ENCODE measurements at places on chromosomes 6 and 20.

DNA sequence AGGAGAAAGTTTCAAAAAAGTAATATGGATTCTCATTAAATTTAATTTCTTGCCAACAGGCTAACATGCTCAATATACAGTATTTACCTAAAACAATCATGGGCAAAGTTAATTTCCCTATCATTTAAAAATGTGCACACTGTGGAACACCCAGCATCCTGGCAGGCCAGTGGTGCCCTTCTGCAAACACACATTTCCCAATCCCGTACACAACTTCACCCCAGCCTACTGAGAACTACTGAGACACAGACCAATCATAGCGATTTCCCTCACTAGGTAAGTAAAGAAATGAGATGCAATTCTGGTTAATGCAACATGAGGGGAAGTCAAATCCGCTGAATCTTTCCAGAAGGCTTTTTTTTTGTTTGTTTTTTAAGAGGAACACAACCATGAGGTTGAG lies 7.6 kb downstream of the USP45 start:
- DNase-seq = no peak

- peak; percentile 46 for DNase-seq
Measured at GRCh38 chr20:50496773-50497385, 13.3 kb upstream of the PTPN1 start.

GRCh38 chr6:159456349-159456748 lies 236.7 kb downstream of the SOD2 start:
- no peak for DNase-seq

DNA sequence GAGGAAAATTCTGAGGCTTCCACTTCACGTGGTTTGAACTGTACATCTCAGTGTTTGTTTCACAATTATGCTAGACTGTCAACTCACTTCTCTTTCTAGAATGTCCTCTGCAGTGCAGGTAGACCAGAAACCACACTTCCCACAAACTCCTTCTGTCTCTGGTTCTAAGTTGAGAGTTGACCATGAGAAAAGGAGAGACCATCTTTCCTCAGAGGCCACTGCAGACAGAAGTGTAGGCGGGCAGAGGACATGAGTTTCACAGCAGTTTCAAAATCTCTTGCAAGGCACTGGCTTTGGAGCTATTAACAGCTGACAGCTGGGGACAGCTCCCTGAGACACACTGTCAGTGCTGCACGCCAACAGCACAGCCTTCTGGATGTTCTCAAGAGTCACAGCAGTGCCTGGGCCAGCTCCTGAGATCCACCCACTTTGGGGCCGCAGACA lies 55.4 kb upstream of the MOXD1 start:
- no peak for DNase-seq

DNA sequence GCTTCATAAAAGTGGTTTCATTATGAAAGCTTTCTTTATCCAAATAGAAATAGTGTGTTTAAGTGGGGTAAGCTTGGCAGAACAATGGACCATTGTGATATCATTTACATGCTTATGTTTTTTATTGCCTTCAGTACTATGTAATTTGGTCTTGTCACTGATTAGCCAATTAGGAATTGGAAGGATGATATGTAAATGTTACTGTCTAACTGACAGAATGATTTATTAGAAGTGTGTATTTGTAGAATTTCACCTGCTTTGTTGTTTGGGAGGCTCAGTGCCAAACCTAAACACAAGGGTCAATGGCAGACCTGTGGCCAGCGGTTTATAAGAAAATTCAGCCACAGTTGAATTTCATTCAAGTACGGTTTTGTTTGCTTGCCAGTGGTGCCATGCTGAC lies 39.0 kb downstream of the AIG1 start:
- DNase-seq = no peak

DNA sequence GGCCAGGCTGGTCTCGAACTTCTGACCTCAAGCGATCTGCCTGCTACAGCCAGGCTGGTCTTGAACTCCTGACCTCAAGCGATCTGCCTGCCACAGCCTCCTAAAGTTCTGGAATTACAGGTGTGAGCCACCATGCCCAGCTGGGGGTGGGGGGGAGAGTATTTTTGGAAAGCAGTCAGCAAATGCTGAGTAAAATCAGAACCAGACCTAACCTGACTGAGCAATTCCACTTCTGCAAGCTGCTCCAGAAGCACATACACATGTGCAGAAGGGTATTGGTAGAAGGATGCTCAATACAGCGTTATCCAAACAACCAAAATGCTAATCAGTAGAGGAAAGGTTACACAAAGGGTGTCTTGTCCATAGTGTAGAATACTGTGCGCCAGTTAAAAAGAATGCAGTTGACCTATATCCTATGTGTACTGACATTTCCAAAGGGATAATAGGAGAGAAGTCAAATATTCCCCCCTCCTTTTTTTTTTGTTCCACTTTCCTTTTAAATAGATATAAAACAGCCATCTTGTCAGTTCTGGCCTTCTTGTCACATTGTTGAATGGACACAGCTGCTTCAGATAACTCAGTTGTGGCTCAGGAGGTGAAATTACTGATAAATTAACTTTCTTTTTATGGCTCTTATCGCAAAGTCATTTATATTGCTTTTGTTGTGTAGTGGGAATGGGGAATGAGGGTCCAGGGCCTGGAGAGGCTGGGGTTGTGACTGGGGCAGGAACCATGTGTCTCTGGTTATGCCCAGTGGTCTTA lies 74.6 kb downstream of the DTD1 start:
- DNase-seq = no peak

- DNase-seq = no peak
Measured at GRCh38 chr6:98471444-98471843, 362.9 kb upstream of the POU3F2 start.

DNA sequence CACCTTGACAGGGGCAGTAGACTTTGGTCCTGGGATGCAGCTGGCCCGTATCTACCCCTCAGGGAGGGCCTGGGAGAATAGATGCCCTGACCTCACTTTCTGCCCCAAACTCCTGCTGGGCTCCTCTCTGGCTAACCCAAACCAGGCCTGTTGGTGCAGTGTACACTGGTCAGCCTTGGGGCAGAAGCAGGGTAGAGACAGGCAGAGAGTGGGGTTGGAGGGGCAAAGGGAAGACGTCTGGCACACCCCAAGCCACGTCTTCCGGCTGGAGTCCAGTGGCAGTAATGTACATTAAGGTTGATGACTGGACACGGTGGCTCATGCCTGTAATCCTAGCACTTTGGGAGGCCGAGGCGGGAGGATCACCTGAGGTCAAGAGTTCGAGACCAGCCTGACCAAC lies 9.3 kb downstream of the DDR1 start:
- no peak for DNase-seq

DNA sequence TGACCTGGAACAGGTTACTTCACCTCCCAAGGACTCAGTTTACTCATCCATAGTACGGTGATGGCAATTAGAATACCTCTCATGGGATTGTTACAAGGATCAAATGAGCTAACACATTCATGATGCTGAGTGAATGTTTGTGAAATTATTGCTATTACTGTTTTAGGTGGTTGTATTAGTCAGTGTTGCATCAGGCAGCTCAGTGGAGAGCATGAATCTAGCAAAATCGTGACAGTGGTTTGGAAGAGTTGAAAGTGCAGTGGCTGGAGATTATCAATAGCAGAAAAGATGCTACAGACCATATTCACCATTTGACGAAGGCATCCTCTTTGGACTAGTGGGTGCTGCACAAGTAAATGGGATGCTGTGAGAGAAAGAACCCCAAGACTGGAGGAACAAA lies 50.4 kb upstream of the CTNNBL1 start:
- DNase-seq = no peak

GRCh38 chr20:63029358-63030121 lies 22.8 kb upstream of the BHLHE23 start:
- peak; percentile 70 for DNase-seq

GRCh38 chr20:8953300-8953699 lies 115.6 kb upstream of the PLCB4 start:
- DNase-seq = no peak

DNA sequence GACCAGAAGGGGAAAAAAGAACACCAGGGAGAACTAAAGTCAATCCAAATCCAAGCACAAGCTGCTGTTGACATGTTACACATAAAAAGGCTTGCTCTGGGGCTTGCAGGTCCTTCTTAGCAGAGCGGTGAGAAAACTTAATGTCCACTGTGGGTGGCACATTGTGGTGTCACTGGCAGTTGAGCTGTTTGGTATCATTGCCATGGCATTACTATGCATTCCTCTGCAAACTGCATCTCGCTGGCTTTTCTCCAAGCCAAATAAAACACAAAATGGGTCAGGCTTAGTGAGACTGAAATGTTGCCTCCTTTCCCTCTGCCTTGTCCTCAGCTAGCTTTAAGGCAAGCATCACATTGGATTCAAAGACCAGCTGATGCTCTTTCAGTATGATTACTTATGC lies 40.9 kb downstream of the LY86 start:
- peak; percentile 11 for DNase-seq

GRCh38 chr6:136525586-136526195 lies 24.5 kb downstream of the MAP7 start:
- no peak for DNase-seq

DNA sequence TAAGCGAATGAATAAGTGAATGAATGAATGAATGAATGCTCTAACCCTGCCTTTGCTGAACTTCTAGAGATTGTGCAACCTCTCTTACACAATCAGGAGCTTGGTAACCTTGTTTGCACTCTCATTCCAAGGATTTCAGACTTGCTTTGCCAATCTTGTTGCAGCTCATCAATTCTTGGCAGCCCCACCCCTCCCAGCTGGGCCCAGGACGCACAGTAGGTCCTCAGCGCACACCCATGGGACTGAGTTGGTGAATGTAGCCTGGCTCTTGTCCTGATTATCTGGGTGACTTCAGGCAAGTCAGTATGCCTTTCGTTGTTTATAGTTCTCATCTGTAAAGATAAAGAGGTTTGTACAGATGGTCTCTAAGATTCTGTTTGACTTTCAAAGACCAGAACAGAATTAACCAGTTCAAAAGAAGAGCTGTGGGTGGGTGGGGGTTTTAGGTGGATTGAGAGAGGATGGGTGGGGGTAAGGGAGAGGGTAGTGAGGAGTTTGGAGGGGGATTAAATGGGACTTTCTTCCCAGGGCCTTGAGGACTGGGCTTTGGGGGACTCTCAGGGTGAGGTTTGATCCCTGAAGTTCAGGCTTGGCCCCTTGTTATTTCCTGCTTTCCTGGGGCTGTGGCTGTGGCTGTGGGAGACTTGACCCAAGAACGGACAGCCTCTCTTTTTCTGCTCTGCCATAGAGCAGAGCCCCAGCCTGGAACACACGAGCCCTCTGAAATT lies 33.2 kb downstream of the VEGFA start:
- no peak for DNase-seq
